ENCODE measurements at places on chromosomes 7 and 10. TPM values are rescaled to one million over a fixed set of nuclear protein-coding genes. Genes with fewer than 3 reads are reported as not detected.

DNA sequence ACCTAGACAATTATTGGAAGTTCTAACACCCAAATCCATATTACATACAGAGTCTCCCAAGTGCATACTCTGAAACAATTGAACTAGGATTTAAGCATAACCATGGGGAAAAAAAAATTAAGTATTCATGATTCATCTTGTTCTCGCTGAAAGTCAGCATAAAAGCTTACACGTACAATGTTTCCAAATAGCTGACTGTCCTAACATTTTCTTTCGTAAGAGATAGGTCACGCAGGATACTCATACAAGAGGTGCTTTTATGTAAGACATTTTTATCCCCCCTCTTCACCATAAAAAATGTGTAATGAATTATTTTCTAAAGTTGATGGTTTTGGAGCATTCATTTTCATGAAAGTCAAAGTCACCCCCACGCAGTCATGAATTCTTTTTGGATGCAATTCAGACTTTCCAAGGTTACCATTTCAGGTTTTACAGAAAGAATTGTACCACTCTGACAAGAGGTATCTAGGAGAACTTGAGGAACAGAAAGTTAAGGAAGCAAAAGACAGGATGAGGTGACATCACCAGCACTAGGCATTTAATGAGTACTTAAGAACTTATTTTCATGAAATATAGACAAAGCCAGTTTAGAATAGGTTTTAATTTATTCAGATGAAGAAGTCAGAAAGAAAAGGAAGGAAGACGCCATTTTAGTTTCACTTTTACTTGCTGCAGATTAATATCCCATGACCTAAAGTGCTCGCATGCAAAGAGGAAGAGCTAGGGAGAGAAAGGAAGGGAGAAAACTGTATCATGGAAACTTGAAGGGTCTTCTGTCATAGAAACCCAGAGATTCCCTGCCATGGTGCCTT, 55.8 kb downstream of the TMEM26 start:
- peak overlapping the region; percentile 82 for H3K4me3 ChIP-seq
- H3K27ac ChIP-seq: peak overlapping the region; percentile 50
- no peaks in the 10 kb centered on the region for H3K27me3 ChIP-seq
- H3K4me1 ChIP-seq: peaks cover 11% of the 10 kb centered on the region

The SPDYE2 gene
- 0.12 TPM for total RNA-seq

DNA sequence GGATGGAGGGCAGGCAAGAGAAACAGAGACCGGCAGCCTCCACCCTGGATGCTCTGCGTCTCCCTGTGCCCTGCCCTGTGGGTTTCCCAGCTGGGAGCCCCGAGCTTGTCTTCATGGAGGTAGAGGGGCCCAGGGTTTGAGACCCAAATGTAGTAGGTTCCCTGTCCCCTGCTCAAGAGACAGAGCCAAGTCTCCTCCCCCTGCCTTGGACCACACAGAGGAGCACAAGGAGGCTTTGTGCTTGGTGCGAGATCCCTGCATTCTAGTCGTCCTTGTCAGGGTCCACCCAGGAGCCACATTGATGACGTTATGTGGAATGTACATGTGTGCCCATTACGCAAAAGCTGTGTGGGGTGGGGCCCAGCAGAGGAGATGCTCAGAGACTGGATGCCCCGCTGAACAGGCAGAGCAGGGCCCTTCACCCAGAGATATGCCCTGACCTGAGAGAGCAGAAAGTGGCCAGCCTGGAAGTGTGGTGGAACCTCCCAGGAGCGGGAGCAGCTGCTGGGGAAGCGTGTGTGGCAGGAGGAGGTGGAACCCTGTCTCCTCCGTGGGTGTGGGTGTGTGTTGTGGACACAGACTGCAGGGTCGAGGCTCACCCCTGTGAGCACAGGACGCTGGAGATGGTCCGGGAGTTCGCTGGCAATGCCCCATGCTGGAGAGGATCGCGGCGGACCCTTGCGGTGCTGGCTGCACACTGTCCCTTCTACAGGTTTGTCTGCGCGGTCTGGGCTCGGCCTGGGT, 39.3 kb downstream of the VWA2 start:
- peaks cover 29% of the 10 kb centered on the region for H3K27me3 ChIP-seq
- no peak overlapping the region for H3K27ac ChIP-seq
- H3K36me3 ChIP-seq: no peaks in the 10 kb centered on the region
- no peak for DNase-seq
- no peak overlapping the region for H3K4me3 ChIP-seq

The CARD11 gene
- not detected for total RNA-seq

DNA sequence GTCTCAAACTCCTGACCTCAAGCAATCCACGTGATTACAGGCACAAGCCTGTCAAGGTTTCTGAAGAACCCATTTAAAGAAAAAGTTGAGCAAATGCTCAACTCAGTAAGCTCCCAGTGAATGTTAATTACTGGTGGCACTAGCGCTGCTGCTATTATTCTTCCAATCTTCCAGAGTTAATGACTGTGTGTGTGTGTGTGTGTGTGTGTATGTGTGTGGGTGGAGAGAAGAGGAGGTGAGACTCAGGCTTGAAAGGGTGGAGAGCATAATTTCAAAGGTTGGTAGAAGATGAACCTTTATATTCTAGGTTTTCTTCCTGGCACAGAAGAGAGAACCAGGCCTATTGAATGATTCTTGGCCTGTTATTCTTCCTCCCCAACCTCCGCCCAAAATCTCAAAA, 11.6 kb upstream of the NPVF start:
- no peaks in the 10 kb centered on the region for H3K36me3 ChIP-seq
- no peaks in the 10 kb centered on the region for H3K27me3 ChIP-seq
- H3K27ac ChIP-seq: no peak overlapping the region
- H3K4me1 ChIP-seq: no peaks in the 10 kb centered on the region
- no peak overlapping the region for H3K4me3 ChIP-seq

DNA sequence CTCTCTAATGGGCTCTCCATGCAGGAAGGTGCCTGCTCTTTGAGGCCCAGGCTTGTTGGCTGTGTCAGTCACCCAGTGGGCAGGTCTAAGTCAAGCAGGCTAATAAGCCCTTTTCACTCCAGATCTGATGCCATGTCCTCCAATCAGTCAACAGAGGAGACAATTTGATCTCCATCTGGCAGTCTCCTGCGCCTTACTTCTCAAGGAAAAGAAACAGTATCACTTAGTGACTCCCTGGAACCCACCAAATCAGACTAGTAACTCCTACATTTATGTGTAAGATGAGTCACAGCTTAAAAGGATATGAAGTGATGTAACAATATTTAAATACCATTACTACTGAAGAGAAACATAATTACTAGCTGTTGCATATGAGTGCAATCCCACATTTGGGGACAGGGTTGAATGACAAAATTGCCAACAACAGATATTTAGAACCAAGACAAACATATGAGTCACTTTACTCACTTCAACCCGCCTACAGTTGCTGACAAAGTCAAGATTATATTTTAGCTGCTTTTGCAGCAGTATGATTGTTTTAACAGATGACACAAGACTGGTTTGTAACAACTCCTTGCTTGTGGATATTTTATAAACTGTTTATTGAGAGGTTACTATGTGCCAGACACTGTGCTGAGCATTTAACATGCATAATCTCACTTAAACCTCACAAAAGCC, 72.1 kb downstream of the USP6NL start:
- no peak overlapping the region for H3K4me3 ChIP-seq
- DNase-seq: peak; percentile 18
- no peaks in the 10 kb centered on the region for H3K27me3 ChIP-seq

The TAS2R41 gene
- total RNA-seq: not detected

DNA sequence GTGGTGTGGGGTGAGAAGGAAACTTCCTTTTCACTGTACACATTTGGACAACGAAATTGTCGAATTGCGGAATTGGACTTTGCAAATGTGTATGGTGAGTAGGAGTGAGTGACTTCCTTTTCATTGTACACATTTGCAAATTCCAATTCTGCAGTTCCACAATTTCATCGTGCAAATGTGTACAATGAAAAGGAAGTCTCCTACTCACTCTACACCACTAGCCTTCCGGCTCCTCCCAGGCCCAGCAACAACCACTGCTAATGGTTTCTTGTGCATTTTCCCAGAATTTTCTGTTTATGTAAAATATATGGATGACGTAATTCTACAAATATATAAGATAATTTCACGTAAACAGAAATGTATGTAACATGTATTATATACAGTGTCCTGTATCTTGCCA, 118.5 kb downstream of the ARL4A start:
- H3K27me3 ChIP-seq: no peaks in the 10 kb centered on the region
- no peaks in the 10 kb centered on the region for H3K4me1 ChIP-seq
- H3K27ac ChIP-seq: no peak overlapping the region
- H3K4me3 ChIP-seq: no peak overlapping the region
- DNase-seq: no peak

DNA sequence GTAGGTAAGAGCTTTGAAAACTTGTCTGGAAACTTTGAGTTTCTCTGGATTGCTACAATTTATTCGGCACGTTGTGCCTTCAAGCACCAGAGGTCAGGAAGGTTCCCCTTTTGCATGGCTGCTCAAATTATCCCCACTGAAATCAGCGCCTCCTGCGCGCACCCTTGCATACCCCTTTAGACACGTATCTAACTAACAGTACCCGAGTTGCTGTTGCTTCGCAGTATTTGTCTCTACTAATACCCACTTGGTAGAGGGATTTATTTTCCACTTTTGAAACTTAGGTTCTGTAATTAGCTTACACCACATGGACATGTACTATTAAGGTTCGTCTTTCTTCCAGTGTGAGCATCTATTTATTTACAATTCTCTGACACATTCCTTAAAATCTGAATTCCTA, 1.6 kb downstream of the MEOX2 start:
- H3K4me3 ChIP-seq: peak overlapping the region; percentile 68
- H3K27ac ChIP-seq: no peak overlapping the region
- no peak for DNase-seq
- no peaks in the 10 kb centered on the region for H3K36me3 ChIP-seq
- peaks cover 34% of the 10 kb centered on the region for H3K4me1 ChIP-seq

DNA sequence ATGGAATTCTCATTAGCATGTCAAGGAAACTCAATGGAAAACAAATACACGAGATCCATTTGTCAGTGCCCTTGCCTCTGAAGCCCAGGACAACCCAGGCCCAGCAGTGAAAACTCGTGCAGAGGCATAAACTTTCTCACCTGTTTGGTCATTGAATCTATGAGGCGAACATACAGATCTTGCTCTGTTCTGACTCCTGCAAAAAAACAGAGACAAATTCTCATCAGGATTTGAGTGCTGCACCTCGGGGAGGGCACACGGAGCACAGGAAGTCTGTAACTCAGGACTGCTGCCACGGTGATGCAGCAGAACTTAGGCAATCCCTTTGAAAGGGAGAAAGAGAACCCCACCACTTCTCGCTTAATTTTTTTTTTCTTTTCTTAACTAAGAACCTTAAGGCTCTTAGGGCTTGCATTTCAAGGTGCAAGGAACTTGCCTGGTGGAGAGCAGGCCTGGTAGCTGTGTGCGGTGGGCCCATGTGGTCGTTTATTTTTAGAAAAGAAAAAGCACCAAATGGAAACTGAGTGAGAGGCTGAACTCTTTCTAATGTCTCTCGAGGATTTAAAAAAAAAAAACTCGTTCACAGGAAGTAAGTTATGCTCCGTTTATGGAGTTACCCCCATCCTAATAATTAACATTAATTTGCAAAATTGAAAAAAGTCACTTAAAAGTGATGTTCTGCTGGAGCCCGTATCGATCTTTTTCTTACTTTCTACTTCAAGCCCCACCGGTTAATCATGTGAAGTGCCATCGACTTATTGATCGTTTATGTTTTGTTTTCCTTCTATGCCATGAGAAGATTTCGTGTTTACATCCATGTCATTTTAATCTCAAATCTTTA, 1.8 kb downstream of the EBF3 start:
- H3K36me3 ChIP-seq: no peaks in the 10 kb centered on the region
- H3K4me3 ChIP-seq: peak overlapping the region; percentile 42
- H3K27me3 ChIP-seq: peaks cover 47% of the 10 kb centered on the region
- DNase-seq: no peak
- peaks cover 6% of the 10 kb centered on the region for H3K4me1 ChIP-seq
- H3K27ac ChIP-seq: no peak overlapping the region

The ABCB8 gene
- 35.2 TPM for total RNA-seq

The C7orf33 gene
- not detected for total RNA-seq

GRCh38 chr7:145168427-145168826, 332.6 kb upstream of the TPK1 start:
- no peak overlapping the region for H3K27ac ChIP-seq
- peaks cover 12% of the 10 kb centered on the region for H3K36me3 ChIP-seq
- DNase-seq: no peak
- H3K27me3 ChIP-seq: no peaks in the 10 kb centered on the region

DNA sequence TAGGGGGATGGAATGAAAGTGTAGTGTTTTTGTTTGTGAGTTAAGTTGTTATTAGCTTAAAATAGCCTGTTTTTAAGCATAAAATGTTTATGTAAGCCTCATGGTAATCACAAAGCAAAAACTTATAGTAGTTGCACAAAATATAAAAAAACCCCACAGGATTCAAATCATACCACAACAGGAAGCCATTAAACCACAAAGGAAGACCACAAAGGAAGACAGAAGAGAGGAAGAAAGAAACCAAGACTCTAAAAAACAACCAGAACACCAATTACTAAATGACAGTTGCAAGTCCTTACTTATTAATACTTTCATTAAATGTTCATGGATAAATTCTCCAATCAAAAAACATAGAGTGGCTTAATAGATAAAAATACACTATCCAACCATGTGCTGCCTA, 63.6 kb downstream of the ANKRD7 start:
- H3K27me3 ChIP-seq: no peaks in the 10 kb centered on the region
- H3K4me3 ChIP-seq: no peak overlapping the region
- H3K36me3 ChIP-seq: no peaks in the 10 kb centered on the region
- no peak for DNase-seq

The TMEM130 gene
- 10.9 TPM for total RNA-seq

DNA sequence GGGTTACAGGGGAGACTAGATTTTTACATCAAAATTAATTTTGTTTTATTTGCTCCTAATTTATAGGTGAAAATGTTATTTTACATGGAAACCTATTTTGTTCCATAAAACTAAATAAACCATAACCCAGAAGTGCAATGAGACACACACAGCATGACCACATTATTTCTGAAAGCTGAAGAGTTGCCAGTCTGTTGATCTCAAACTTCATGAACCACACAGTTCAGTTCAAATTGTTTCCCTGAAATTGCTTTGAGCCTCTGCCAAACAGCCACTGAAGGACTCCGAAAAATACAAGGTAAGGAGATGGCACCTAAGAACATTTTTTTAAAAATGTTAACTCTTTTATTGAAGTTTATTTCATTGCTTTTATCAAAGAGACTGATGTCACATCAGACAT, 25.0 kb upstream of the ITGB8 start:
- no peaks in the 10 kb centered on the region for H3K27me3 ChIP-seq
- H3K4me3 ChIP-seq: no peak overlapping the region
- H3K27ac ChIP-seq: no peak overlapping the region
- no peak for DNase-seq
- no peaks in the 10 kb centered on the region for H3K4me1 ChIP-seq

DNA sequence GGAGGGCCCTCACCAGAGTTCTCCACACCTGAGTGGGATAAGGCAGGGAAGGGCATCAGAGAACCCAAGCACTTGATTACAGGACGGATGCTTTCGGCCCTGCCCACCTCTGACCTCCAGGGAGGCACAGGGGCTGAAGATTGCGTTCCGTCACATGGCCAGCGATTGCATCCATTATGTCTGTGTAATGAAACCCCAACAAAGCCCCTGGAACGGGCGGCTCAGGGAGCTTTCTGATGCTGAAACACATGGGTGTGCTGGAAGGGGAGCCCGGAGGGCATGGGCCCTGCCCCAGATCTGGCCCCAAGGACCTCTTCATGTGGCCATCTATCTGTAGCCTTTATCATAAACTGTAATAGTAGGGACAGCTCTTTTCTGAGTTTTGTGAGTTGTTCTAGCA, 117.2 kb downstream of the PTPN20 start:
- no peaks in the 10 kb centered on the region for H3K36me3 ChIP-seq
- H3K4me1 ChIP-seq: peaks cover 37% of the 10 kb centered on the region
- no peak overlapping the region for H3K27ac ChIP-seq
- no peak for DNase-seq
